Dorsolateral prefrontal cortex (tissue), 122 donors: ENCODE measurements at places on chromosomes 2 and 18.

DNA sequence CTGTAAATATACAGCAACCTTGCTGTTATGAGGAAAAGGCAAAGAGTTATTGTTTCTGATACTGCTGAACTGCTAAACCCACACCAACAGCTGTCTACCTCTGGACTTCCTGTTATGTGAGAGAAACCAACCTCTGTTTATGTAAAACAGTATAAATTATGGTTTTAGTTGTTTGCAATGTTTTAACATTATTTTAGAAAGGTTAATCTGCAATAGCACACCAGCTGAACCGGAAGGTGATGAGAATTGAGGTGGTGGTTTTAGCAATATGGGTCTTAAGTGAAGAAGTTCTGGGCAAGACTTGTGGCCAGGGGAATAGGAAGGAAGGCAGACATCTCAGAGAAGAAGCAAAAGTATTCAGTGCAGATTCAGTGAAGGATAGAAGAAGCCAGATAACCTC is 237.8 kb downstream of the PLCL1 start:
- DNase-seq = no peak

GRCh38 chr2:171348056-171348455 is 85.7 kb downstream of the METTL8 start:
- no peak for DNase-seq

- DNase-seq = no peak
Measured at GRCh38 chr2:38016219-38016618, 59.7 kb downstream of the CYP1B1 start.

- no peak for DNase-seq
Measured at GRCh38 chr2:138707392-138708074, 72.7 kb downstream of the NXPH2 start.

DNA sequence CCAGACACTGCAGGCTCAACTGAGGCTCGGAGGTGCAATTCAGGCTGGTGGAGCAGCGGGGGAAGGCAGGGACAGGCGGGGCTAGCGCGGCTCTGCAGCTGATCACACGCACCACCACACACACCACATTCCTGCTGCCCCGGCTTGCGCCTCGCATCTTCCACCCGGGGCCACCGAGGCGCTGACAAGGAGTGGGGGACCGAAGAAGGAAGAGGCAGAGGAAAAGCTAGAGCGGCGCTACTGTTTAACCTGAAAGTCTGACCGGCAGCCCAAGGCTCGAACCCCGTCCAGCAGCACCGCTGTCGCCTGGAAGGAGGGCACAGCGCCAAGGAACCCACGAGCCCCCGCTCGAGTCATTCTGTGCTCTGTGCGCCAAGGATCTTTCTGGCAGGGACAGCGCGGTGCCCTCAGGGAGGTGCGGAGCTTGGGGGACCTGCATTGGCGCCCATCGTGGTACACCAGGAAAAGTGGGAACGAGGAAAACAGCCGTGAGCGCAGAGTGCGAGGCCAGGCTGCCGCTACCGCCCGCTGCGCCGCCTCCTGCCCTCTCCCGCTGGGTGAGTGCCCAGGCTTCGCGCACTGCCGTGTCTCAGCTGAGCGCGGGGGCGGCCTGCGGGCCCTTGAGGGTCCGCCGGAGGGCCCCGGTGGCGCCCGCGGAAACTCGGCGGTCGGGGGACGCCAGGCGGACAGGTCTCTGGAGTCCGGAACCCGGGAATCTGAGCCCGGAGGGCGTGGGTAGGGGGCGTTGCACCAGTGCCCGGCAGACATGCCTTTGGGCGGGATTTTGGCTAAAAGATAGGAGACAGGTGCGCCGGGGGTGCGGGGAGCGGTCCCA is 860 bp upstream of the KCNJ3 start:
- peak; percentile 33 for DNase-seq

DNA sequence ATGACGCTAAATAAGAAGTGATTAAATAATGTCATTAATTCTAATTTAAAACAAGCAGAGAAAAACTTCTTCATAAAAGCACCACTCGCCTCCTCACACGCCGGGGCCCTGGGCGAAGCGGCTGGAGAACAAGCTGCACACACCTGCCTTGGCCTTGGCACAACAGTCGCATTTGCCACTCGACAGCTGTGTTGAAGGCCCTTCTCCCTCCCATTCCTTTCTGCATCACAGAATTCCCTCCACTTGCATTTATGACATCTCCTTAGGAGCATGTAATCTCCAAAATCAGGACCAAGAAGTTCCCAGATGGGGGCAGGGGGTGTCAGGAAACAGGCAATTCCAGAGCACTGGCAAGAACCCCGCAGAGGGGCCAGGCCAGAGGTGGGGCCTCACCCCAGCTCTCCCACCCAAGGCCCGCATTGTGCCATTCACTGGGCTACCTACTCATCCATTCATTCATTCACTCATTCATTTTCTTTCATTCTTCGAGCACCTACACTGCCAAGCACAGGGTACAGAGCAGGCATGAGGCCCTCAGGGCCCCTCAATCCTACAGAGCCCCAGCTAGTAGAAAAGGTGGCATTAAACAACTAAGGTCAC is 6.4 kb downstream of the HDAC4 start:
- no peak for DNase-seq

DNA sequence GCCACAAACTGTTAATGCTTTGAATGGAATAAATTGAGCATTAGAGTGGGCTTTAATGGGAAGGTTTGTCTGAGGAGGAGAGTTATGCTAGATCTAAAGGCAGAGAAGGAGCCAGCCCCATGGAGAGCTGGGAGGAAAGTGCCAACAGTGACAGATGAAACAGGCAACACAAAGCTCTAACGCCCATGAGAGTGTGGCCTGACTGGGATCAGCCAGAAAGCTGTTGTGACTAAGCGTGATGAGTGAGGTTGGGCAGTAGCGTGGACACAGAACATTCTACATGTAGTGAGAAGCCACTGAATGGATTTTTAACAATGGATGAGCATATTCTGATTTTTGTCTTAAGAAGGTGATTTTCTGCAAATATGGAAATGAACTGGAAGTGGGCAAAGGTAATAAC is 185.3 kb upstream of the SIX2 start:
- no peak for DNase-seq

DNA sequence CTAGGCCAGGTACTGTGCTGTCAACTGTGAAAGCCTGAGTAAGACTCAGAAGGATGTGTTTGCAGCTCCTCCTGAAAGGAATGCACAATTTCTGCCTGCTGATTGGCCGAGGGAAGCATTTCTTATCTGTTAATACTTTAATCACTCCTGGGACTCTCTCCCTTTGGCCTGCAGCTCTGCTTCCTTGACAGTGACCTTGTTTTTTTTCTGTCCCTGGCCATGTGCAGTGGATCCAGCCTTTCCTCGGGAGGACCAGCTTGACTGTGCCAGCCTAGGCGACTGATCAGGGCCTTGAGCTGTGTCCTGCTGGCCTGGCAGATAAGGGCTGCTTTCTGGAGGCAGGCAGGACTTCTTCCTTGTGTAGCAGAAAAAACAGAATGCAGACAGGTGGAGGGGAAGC is 10.0 kb downstream of the RNF144A start:
- no peak for DNase-seq

DNA sequence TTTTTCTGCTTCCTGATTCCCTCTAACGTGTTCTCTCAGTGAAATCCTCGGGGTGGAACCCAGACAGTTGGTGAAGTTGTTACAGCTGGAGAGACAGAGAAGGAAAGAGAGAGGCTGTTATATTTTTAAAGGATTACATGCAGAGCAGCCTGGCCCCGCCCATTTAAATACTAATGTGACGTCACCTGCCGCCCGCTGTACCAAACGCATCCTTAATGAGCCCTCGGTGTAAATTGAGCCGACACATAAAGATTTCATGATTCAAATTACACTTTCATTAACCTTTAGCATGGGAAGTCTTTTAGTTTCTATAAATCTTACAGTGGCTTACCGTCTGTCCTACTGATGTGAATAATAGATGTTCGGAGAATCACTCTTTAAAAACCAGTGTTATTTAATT is 164.0 kb upstream of the SIX3 start:
- no peak for DNase-seq

GRCh38 chr2:101698014-101698843 is 722 bp downstream of the MAP4K4 start:
- DNase-seq = no peak

GRCh38 chr18:2847317-2848246 is 776 bp downstream of the EMILIN2 start:
- DNase-seq = no peak

- no peak for DNase-seq
Measured at GRCh38 chr2:149360106-149360505, 29.7 kb downstream of the LYPD6 start.

DNA sequence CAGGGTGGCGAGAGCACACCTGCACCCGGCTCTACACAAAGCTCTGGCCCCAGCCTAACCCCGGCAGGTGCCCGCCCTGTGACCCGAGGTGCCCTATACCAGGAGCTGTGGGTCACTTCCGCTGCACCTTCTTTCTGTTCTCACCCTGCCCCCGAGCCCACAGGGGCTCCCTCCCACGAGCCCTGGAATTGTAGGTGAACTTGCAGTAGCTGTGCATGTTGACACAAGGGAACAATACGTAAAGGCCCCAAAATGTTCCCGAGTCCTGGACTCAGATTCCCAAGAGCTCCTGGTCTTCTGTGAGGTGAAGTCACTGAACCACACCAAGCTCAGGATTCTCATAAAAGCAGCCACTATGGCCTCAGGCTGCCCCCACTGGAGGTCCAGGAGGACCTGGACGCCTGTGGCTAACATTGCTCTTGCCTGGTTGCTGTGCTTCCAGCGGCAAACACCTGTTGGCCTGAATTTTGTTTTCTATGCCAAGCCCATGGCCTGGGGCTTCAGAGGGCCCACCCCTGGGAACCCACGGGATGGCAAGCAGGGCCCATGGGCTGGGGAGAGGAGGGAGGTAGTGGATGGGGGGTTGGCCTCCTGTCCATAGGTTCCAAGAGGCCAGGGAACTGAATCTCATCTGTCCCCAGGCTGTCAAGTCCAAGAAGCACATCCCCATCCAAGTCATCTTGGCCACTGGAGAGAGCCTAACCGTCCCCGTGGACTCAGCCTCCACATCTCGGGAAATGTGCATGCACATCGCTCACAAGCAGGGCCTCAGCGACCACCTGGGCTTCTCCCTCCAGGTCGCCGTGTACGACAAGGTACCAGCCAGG is 23.2 kb upstream of the GPR17 start:
- DNase-seq = no peak

DNA sequence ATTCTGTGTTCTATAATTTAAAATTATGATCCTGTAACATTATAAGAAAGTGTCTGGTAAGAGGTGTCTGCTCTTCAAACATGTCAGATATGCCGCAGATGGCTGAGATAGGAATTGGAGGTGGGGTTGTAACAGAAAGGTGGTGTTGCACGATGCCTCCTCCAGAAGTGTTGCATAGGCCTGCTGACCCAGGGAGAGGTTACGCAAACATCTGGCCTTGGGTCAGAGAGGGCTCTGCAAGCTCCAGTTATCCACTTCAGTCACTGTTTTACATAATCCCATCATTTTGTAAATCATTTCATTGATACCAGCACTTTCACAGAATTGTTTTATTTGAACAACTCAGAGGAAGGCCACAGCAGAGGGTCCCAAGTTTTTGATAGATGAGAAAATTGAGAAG is 256.5 kb downstream of the OSR1 start:
- no peak for DNase-seq

- DNase-seq = no peak
Measured at GRCh38 chr2:136239079-136239685, 121.2 kb upstream of the CXCR4 start.

DNA sequence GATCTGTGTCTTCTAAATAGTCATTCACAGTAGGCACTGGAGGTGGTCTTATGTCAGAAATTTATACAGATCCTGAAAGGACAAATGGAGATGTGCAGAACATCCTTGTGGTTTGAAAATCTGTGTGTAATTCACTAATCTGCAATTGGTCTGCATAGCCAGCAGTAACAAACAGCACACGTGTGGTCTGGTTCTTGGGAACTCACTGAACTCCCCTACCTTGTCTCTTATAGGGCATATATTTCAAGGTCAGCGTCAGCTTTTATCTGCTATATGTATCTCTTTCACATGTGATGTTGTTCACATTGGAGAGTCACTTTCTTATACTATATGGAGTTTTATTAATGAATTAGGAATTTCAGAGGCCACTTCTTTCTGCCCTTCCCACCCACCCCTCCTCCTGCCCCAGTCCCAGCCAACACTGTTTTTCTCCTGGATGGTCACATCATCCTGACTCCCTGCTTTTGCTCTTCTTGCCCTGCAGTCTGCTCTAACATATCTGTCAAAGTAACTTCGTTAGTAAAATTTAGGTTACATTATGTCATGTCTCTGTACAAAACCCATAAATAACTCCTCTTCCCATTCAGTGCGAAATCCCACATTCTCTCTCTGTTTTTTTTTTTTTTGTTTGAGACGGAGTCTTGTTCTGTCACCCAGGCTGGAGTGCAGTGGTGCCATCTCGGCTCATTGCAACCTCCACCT is 35.4 kb upstream of the CABYR start:
- DNase-seq = no peak
